ENCODE measurements at places on chromosomes 4 and X. TPM values are rescaled to one million over a fixed set of nuclear protein-coding genes. Genes with fewer than 3 reads are reported as not detected.

GRCh38 chr4:176002007-176002613 is 63.5 kb upstream of the WDR17 start:
- no peak for DNase-seq

Gene HELT
- total RNA-seq: not detected

DNA sequence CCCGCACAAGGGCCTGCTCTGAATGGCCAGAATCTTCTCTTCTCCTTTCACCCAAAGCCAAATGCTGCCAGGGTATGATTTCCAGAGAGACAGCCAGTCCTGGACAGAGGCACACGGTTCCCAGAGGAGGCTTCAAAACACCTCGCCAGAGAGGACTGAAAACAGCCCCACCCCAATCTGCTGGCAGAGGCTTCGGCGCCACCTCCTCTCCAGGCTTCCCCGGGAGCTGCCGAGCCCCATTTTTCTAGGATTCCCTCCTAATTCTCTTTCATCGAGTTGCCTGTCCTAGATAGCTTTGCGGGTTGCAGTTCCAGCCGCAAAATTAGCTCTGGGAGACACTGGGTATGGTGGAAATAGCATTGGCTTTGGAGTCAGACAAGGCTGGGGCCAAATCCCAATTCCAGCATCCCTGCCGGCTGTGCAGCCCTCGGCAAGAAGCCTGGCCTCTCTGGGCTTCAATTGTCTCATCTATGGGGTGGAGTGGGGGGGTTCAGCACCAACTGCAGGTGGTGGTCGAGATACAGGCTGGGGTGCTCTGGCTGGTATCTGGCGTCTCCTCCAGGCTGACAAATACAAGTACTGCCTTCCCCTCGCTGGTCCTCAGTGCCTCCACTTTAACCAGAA is 22.6 kb downstream of the PPP2R2C start:
- DNase-seq: no peak

Gene RADX
- total RNA-seq: 0.14 TPM

DNA sequence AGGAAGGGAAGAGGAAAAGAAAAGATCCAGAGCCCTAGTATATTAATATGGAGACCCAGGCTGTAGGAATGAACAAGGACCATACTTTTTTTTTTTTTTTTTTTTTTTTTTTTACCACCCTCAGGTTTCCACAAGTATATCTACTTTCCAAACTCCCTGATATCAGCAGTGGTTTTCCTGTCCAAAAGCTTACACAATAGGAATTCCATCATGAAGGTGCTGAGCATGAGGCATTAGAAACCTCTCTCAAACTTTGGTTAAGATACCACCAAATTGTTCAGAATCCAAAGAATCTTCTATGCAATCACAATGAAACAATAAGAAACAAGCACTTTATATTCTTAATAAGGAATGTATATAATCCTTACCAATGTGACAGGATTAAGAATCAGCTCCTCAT is 26.5 kb downstream of the RPS6KA3 start:
- DNase-seq: no peak

Gene MAGEA2B
- total RNA-seq: not detected

Gene NFKB1
- total RNA-seq: 64.5 TPM

DNA sequence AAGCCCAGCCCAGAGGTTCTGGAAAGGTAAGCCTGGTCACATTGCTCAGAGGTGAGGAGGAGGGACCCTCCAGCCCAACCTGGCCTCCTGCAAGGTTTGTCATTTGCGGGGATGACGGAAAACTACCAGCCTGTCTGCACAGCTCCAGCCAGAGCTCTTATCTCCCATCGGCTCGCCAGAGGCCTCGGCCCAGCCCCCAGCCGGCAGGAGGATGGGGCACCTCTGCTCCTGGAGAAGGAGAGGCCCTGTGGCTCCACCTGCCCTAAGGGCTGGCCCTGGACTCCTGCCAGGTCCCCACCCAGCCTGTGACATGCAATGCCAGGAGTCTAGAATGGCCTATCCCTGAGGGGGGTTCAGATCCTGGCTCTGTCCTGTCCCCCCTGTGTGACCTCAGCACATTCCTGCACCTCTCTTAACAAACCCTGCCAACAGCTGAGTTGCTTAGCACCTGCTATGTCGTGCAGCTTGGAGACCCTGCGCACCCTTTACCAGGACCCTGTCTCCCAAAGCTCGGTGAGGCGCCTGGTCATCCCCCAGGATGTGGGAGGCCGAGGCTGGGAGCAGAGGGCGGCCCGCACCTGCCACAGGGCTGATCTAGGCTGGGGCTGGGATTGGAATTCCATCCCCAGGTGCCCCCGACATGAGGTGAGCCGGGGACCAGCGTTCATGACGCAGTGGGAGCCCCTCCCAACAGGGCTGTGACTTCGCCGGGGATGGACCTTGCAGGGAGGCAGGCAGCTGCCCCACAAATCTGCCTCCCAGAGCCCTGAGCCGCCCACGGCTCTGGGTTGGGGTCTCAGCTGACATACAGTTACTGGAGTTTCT is 14.4 kb downstream of the ADRA2C start:
- DNase-seq: no peak

DNA sequence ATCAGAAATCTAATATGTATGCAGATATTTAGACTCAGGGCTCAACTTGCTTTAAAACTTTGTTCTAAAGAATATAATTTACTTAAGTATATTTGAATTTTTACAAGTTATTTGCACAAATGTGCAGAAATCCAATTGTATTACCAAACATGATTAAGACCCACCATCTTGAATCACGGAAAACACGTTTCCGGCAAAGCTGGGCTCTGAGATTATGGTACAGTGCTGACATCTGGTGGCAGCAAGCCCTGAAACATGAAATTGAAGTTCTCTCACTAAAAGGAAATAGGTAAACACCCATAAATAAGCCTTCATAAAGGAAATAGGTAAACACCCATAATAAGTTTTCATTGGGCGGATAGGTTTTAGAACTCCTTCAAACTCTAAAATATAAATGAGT is 98.3 kb upstream of the MAOA start:
- peak; percentile 71 for DNase-seq

DNA sequence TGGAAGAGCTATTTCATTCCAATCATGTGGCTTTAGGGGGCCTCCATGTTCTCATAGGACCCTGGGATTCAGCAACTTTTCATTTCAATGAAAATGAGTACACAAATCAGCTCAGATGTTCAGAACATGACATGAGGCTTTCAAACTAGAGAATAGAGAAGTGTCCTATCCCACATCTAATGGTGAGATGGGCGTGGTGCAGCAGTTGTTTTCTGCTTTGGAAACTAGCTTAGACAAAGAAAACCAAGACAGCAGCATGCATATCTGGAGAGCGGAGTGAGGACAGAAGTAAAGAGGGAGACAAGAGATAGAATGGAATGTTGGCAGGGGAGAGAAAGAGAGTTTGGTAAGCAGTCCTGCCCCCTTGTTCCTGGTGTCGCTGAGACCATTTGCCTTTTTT is 1009.1 kb upstream of the IGFBP7 start:
- no peak for DNase-seq

Gene SULT1B1
- total RNA-seq: 12.6 TPM

DNA sequence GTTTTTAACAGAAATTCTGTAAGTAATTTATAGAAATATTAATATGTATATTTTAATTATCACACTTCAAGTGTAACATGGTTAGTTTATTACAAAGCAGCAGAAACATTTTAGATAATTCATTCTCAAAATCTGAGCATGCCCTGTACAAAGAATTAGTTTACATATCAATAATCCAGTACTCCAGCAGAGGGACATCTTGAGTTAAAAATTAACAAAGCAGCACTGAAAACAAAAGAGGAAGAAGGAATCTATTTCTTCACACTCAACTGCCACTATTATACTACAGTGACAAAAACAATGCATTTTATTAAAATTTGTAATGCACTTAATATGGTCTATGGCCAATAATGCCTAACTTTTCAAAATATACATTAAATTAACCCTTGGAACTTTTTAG is 179.1 kb upstream of the KLHL4 start:
- DNase-seq: peak; percentile 54

- DNase-seq: peak; percentile 78
These were observed 26.4 kb upstream of the ARSJ start for GRCh38 chr4:114005569-114006442.

DNA sequence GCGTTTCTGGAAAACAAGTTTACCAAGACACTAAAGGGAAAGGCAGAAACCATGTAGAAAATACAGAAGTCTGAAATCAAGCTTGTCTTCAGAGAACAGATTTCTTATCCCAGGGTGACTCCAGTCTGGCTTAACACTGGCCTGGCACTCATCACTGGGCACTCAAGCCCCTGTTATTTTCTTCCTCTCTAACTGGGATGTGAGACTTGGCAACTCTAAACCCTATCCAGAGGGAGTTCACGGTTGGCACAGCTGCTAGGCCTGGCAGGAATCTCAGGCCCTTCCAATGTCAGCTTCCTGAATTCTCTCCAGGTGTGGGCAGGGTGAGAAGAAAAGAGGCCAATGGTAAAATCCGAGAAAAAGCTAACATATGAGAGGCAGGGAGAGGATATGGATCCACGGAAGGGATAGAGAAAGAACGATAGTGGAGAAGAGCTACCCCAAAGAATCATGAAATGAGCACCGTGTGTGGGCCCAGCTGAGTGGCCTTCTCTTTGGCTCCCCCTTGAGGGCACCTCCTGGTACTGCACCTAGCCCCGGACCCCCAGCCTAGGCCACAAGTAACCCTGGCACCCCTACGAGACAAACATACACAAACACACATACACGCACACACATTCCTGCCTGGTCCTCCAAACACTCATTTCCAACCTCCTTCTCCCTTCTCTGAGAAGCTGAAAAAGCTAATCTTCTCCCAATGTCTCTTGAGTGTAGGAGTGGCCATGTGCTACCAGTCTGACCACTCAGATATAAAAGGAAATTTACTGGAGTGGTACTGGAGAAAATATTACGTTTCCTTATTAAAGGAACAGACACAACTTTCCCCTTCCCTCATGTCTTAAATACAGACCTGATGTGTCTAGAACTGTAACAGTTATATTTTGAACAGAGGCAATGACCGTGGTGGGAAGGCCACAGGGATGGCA is 16.6 kb upstream of the PTCHD1 start:
- DNase-seq: peak; percentile 45

GRCh38 chr4:184459413-184459812 is 14.9 kb downstream of the IRF2 start:
- DNase-seq: no peak

GRCh38 chrX:9535101-9535500 is 70.2 kb downstream of the TBL1X start:
- DNase-seq: peak; percentile 55

- DNase-seq: no peak
These were observed 34.9 kb upstream of the CITED1 start for GRCh38 chrX:72340626-72341025.

Gene TEX11
- total RNA-seq: not detected

Measured in dermis blood vessel endothelial cell (primary cell).